Cerebellar cortex (tissue), 1 donor: ENCODE measurements at places on chromosomes 2 and 18.

DNA sequence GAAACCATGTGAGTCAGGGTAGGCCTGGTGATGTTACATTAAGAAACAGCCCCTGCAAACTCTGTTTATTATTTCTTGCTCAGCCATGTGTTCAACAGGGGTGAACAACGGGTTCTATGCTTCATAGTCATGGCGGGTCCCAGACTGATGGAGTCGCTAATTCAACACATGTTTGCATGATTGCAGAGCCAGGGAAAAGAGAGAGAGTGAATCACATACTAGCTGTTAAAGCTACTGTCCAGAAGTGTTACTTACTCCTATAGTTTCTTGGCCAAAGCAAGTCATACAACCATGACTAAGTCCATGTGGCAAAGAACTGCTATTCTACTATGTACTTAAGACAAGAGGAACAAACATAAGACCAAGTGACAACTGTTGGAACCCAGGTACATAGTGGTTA lies 241.2 kb upstream of the SKOR2 start:
- no peak for DNase-seq

GRCh38 chr2:128638341-128639119 lies 319.9 kb upstream of the HS6ST1 start:
- peak; percentile 32 for DNase-seq

- DNase-seq = peak; percentile 47
Observed at GRCh38 chr18:44679914-44680272, 795 bp upstream of the SETBP1 start.

DNA sequence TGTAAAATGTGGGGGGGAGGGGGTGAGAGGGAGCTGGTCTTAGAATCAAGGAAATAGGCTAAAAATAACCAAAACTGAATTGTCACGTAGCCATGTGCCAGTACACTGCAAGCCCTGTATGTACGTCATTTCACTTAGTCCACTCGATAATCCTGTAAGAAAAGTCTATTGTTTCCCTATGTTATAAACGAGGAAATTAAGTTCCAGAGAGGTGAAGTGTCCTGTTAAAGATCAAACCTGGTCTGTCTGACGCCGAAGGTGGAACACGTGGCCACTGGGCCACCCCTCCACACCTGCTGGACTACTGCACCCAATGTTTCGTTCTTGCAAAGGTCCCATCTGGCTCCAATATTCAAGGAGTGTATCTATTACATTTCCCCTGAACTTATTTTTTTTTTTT lies 29.6 kb downstream of the TFCP2L1 start:
- no peak for DNase-seq

GRCh38 chr2:133344849-133345248 lies 223.4 kb downstream of the NCKAP5 start:
- no peak for DNase-seq

GRCh38 chr2:116467243-116467642 lies 1347.2 kb upstream of the DDX18 start:
- DNase-seq = no peak

DNA sequence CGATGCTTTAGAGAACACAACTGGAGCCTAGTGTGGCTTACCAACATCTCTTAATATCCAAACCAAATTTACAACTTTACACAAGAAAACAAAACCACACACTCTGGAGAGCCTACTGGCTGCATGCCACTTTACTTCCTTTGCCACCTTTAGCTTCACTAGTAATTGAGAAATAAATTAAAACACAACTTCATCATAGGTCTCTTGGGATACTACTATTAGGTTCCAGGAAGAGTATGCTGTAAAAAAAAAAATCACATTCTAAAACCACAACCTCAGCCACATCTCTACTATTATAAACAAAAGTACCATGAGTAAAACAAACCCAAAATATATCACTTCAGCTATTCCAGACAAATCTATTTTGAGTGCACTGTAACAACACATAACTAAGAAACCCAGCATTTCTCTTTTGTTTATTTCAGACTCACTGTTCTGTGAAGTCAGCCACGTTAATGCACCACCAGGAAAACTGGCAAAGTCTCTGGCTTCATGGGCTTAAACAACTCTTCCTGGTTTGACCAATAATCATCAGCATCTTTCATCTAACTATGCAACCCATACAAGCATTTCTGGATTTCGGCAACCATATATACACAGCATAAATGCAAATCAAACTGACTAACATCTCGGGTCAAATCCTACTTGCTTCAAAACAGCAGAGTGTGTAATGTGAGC lies 59.1 kb downstream of the REV1 start:
- peak; percentile 53 for DNase-seq

DNA sequence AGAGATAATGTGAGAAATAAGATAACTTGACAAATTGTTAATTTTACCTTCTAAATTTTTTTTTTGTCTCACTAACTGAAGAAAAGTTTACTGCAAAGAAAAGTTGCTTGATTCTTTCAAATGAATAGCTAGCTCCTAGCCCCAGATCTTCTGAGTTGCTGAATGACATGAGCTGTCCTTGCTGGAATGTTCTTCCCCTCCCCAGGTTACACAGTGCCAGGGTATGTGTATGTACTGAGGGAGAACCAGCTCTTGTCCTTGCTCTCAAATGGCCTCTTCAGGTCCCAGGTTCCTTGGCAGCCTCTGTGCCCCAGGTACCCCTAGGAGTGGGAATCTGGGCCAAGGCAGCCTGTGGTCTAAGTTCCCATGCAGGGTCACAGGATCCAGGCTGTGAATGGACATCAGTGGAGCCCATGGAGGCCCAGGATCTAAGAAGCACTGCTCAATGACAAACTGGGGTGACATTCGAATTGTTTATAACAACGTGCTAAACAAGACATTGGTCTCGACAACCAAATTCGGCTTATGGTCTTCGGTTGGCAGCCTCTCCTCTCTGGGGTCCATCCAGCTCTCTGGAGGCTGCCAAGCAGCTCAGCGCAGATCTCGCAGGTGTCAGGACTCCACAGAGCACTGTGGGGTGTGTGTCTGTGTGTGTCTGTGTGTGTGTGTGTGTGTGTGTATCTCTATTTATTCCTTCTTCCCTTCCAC lies 17.1 kb upstream of the INO80C start:
- DNase-seq = no peak

- no peak for DNase-seq
Observed at GRCh38 chr2:84280873-84281272, 178.2 kb downstream of the SUCLG1 start.

DNA sequence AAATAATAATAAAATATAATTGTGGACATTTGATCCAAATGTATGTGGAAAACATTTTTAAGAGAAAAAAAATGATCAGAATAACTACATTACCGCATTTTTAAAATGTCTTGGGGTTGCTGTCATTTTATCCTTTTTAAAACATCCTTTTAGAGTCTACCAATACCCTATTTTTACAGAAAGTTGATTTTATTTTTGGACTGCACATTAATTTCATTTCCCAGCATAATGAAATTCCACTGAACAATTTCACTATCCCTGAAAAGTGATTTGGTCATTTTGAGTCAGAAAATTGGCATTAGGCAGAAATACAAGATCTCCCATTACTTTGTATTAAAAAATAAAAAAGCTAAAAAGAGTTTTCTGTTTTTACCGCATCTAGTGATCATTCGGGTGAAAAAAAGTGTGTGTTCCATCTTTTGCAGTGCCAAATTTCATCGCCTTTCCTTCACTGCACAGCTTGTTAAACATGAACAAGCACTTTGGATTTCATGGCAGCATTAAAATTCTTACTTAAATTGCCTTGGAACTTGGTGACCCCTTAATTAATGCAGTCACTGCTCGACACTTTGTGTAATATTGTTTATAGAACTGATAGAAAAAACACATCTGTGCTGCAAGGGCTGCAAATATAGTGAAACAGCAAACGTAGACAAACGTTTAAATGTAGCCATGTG lies 611.7 kb downstream of the TSN start:
- no peak for DNase-seq

- no peak for DNase-seq
Observed at GRCh38 chr2:174605687-174606086, 8.1 kb upstream of the WIPF1 start.

GRCh38 chr2:50489092-50489491 lies 542.8 kb downstream of the NRXN1 start:
- DNase-seq = no peak
